Neural crest cell (in vitro differentiated cells): ENCODE measurements at places on chromosomes 5 and 9. TPM values are rescaled to one million over a fixed set of nuclear protein-coding genes. Genes with fewer than 3 reads are reported as not detected.

DNA sequence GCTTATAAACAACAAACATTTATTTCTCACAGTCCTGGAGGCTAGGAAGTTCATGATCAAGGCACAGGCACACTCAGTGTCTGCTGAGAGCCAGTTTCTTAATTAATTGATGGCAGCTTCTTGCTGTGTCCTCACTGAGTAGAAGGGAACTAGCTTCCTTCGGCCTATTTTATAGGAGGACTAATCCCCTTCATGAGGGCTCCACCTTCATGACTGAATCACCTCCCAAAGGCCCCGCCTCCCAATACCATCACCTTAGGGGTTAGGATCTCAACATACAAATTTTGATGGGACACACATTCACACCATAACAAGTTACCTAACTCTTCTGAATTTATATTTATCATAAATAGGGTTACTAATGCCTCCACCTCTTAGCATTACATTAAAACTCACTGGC, 129.8 kb downstream of the GNAQ start:
- DNase-seq: no peak

DNA sequence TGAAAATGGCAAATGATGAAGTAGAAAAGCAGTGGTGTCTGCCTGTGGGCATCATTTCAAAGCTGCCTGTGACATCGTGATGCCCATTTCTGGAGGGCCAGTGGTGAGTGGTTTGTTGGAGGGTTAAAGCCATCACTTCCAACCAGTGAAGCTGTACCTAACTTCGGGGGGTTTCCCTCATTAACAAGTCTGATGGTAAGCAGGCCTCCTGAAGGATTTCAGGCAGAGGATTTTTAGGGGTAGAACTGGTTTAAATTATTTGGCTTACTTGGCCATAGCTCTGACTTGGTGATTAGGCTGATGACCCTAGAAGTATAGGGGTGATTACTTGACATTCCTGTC, 10.7 kb downstream of the TNFAIP8 start:
- DNase-seq: no peak

DNA sequence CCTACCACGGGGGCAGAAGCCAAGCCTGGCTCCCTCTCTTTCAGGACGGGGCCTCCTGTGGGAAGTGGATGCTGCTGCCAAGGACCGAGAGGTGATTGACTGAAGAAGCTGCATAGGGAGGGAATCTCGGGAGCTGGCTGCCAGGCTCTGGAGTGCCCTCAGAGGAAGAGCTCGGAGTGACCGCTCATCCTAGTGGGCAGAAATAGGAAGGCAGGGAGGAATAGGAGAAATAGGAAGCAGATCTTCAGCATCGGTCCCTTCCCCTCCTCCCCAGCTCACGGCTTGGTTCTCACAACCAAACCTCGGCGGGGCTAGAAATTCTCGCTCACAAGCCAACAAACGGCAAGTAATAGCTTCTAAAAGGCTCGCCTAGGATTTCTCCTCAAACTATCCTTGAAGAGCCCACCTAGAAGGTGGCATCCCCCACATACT, 159.9 kb upstream of the RAI14 start:
- no peak for DNase-seq

DNA sequence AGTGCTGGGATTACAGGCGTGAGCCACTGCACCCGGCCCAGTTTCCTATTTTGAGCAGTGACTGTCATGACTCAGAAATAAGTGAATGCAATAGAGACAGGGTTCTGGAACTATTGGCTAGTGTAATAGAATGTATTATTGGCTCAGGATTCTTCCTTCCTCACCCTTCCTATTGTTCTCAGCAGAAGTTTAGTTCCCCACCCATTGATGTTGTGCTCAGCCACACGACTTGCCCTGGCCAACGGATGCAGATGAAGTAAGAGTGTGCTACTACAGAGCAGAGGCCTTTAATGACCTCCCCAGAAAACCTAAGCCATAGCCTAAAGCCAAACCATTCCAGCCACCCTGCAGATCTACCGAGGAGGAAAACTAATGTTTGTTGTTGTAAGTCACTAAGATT, 287.9 kb downstream of the AGTPBP1 start:
- DNase-seq: no peak

GRCh38 chr5:59216841-59217240, 634.0 kb downstream of the RAB3C start:
- no peak for DNase-seq

The TXNDC8 gene
- total RNA-seq: not detected in 2 replicates

The FGF10 gene
- 3.8 and 4.5 TPM in 2 replicates for total RNA-seq

DNA sequence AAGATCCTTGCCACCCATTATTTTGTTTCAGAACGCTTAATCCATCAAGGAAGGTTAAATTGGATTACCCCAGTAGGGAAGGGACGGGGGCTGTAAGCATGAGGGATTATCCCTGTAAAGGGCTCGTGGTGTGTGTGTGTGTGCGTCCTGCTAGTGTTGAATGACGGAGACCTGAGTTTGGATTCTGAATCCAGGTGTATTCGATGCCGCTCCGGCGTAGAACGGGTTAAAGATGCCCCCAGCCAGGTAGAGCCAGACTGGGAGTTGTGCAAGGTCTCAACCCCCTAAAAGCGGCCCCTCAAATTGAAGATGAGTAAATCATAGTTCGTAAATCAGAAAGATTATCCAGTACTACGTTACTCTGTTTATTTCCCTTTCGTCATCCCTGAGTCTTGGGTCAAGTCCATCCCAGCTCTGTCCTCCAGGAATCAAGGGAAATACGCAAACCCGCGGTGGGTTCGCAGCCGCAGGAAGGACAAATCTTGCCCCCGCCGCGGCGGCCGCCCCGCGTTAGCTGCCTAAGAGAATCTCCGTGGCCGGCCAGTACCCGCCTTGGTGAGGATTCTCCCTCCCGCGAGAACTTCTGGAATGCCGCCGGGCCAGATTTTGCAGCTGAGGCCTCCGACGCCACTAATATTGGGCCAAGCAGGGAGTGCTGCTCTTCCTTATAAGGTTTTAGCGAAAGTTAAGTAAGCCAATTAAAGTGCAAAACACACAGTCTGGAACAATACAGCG, 586 bp upstream of the MTAP start:
- peak; percentile 53 for DNase-seq

The WDR70 gene
- 46.5 and 52.0 TPM in 2 replicates for total RNA-seq

GRCh38 chr9:112810696-112811490, 60.3 kb downstream of the SNX30 start:
- no peak for DNase-seq

The IFNB1 gene
- total RNA-seq: not detected in 2 replicates

The DOCK8 gene
- total RNA-seq: 0.58 and 0.68 TPM in 2 replicates

The OR2K2 gene
- not detected in 2 replicates for total RNA-seq

DNA sequence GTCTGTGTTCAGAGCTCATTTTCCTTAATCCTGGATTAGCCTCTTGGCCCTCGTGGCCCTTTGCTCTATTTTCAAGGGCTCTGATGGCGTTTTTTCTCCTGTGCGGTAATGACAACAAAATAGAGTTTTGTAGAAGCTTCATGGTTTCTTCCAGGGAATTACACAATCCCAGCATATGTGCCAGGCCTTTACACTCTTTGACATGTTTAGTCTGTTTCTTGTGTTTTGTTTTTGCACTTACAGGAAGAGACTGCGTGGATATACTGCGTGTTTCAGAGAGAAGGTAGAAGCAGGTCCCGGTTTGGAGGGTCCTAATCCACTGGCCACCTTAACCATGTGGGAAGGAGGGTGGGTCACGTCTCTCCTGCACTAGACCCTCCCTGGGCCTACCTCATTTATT, 400.2 kb upstream of the IRX4 start:
- no peak for DNase-seq

The NUP214 gene
- total RNA-seq: 72.3 and 77.9 TPM in 2 replicates

DNA sequence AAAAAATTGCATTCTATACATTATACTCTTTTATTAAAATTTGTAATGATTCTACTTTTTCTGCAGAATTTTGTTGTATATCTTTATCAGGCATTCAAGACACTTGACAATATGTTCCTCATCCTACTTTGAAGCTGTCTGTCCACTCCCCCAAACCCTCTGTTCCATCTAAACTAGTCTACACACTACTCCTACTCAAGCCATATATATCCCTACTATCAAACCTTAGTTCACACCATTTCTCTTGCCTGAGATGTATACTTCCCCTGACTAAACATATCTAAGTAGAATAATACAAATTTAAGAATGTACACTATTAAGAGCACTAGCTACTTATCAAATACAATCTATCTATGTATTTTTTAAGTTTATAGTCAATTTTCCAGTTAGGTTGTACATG, 107.1 kb upstream of the FTMT start:
- DNase-seq: no peak

- DNase-seq: no peak
Measured at GRCh38 chr9:117344892-117345660, 69.8 kb downstream of the ASTN2 start.

The DBH gene
- total RNA-seq: 0.59 and 0.75 TPM in 2 replicates

- no peak for DNase-seq
Measured at GRCh38 chr5:135019314-135019713, 14.7 kb downstream of the PITX1 start.

DNA sequence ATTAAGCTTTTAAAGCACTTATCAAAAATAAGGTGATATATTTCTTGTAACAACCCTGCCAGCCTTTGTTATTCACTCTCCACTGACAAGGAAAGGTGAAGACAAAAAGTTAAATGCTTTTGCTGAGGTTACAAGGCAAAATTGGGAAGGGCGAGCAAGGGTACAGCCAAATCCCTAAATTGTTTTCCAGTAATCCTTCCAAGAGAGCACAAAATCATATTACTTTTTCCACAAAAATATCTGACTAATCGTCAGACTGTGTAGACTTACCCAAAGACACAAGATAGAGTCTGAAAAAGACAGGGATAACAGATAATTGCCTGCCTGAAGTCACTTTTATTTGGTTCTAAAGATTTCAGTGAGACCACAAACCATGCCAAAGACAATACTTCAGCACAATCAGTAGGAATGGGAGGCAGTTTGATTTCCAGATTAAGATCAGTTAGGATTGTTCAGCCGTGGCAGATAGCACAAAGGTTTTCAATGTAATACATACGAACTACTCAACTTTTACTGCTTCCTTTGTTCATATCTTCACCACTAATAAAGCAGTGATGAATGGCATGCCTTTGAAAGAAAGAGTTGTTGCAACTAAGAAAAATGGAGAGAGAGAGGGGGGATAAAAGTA, 383.8 kb upstream of the TUSC1 start:
- DNase-seq: no peak

- no peak for DNase-seq
Measured at GRCh38 chr9:123867034-123867433, 62.9 kb downstream of the DENND1A start.

GRCh38 chr5:148973455-148973854, 89.4 kb downstream of the SH3TC2 start:
- no peak for DNase-seq

The SLC6A7 gene
- total RNA-seq: not detected in 2 replicates

The C9orf152 gene
- total RNA-seq: not detected in 2 replicates

- DNase-seq: no peak
Measured at GRCh38 chr9:76271755-76272154, 122.5 kb downstream of the RFK start.

The SLC27A4 gene
- total RNA-seq: 43.0 and 45.6 TPM in 2 replicates

- DNase-seq: no peak
Measured at GRCh38 chr9:69443178-69443577, 118.2 kb downstream of the ENTREP1 start.

DNA sequence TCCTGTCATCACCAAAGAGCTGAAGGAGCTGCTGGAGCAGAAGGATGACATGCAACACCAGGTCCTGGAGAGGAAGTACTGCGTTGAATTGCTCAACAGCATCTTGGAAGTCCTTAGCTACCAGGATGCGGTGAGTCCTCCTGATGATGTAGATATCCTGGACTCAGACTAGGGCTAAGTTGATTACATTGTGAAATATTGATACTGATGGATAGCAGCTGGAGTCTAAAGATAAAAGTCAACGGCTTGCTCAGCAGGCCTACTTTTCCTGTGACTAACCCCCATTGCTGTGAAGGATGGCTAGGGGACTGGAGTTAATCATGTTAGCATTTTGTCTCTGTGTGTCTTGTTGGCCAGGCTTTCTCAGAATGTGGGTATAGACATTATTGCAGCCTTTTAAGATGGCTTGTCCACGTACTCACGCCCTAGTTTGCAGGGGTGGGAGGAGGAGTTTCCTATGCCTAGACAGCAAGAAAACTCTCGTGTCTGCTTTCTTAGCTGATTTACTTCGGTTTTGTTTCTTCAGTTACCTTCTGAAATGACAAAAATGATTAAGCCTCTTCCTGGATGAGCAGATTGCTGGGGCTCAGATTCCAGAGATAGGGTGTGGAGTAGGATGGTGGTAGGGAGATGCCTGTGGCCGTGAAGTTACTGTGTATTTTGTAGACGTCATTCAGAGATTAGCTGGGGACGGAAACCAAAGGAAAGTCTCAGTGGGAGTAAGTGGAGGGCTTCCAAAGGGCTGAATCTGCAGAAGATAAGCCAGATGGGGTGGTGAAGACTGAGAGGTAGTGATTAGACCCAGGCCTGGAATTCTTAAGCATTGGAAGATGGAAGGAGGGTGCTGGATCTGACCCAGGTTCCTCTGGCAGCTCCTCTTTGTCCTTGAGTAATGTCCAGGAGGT, 166.3 kb downstream of the DOCK2 start:
- no peak for DNase-seq

GRCh38 chr5:81315336-81315735, 13.9 kb downstream of the ZCCHC9 start:
- DNase-seq: no peak

The SLC6A19 gene
- total RNA-seq: not detected in 2 replicates

The PIP5K1B gene
- 5.9 and 6.5 TPM in 2 replicates for total RNA-seq

DNA sequence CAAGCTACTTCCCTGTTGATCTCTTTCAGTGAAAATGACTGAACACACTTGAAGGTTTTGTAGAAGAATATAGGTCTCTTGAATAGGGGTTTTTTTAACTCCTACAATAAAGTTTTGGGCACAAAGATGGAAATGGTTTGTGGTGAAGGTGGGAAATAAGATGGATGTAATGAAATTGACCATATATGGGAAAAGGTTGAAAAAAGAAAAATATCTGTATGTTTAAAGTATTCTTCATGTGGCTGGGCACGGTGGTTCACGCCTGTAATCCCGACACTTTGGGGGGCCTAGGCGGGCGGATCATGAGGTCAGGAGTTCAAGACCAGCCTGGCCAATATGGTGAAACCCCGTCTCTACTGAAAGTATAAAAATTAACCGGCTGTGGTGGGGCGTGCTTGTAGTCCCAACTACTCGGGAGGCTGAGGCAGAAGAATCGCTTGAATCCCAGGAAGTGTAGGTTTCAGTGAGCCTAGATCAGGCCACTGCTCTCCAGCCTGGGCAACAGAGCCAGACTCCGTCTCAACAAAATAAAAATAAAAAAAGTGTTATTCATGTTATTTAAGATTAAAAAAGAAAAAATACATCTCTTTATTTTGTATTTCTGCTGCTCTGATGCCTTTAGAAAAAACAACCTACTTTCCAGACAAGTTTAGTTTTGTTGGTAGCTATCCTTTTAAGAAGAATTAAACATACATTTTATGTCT, 2.2 kb downstream of the RBM27 start:
- no peak for DNase-seq

The NKD2 gene
- total RNA-seq: 15.6 and 20.6 TPM in 2 replicates

DNA sequence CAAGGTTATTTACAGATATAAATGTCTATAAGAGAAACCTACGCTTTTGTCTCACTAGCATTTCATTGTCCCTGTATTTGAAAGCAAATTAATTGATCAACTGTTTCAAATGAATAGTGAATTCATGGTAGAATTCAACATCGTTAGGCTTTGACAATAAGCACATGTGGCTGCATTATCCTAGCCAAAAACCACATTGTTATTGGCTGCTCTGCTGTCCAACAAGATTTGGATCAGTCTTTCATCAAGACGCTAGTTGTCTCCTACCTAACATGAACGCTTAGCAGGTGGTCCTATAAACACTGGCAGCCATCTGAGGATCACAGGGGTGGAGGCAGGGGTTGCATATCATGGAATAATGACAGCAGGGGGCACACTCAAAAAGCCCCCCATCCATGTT, 455.0 kb downstream of the CTNND2 start:
- DNase-seq: no peak
